ENCODE measurements at places on chromosomes 7 and 10.

DNA sequence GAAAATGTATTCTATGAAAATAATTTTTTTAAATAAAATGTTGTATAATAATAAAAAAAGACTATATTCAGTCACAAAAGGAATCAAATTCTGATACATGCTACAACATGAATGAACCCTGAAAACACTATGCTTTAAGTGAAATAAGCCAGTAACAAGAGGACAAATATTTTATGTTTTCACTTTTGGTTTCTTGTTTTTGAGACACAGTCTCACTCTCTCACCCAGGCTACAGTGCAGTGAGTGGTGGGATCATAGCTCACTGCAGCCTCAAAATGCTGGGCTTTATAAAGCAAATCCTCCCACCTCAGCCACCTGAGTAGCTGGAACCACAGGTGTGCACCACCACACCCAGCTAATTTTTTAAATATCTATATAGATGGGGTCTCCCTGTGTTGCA, 64.2 kb downstream of the CNOT4 start:
- no peak for DNase-seq

DNA sequence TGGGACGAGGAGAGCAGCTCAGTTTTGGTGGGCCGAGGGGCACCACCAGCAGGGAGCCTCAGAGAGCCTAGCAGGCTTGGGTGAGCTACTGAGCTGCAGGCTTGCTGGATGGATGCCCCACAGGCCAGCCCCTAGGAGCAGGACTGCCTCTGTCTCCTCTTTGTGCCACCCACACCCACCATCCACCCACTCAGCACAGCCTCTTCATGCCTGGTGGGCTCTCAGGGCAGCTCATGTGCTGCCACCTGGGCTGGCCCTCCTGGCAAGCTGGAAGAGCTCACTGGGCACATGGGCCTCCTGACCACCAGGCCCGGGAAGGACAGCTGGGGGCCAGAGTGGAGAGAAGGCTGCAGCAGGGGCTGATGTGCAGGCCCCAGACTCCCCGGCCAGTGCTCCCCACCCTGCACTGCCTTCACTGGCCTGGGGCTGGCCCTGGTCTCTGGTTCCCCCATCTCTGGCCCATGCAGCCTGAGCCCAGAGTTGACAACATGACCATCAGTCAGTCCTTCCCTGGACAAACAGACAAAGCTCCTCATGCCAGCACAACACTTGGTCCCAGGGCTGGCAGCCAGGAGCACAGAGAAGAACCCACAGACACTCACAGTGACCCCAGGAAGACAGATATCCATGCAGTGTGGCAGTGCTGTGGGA, 8.2 kb downstream of the RASGEF1A start:
- no peak for DNase-seq

GRCh38 chr7:155533120-155533826, 13.1 kb downstream of the CNPY1 start:
- no peak for DNase-seq

- no peak for DNase-seq
Measured at GRCh38 chr7:2006231-2006771, 226.4 kb downstream of the MAD1L1 start.

DNA sequence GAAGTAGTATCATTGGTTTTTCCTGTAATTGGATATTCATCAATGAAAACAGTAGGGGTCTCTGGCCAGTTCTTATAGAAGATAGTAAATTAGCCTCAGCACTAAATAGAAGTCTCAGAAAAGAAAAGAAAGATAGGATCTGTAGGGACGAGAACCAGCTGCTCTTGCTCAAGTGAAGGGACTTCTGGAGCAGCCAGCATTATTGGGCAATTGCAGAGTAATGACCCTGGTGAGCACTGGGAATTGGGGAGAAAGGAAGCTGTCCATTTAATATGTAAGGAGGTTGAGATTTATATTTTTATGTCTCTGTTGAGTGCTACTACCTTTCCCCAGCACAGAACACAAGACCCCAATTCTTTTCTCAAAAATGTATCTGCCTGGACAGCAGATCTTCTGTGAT, 61.2 kb upstream of the WNT16 start:
- DNase-seq = no peak

GRCh38 chr7:135802697-135803096, 54.1 kb upstream of the FAM180A start:
- DNase-seq = no peak

- no peak for DNase-seq
Measured at GRCh38 chr10:49478819-49479218, 60.1 kb downstream of the ERCC6 start.

DNA sequence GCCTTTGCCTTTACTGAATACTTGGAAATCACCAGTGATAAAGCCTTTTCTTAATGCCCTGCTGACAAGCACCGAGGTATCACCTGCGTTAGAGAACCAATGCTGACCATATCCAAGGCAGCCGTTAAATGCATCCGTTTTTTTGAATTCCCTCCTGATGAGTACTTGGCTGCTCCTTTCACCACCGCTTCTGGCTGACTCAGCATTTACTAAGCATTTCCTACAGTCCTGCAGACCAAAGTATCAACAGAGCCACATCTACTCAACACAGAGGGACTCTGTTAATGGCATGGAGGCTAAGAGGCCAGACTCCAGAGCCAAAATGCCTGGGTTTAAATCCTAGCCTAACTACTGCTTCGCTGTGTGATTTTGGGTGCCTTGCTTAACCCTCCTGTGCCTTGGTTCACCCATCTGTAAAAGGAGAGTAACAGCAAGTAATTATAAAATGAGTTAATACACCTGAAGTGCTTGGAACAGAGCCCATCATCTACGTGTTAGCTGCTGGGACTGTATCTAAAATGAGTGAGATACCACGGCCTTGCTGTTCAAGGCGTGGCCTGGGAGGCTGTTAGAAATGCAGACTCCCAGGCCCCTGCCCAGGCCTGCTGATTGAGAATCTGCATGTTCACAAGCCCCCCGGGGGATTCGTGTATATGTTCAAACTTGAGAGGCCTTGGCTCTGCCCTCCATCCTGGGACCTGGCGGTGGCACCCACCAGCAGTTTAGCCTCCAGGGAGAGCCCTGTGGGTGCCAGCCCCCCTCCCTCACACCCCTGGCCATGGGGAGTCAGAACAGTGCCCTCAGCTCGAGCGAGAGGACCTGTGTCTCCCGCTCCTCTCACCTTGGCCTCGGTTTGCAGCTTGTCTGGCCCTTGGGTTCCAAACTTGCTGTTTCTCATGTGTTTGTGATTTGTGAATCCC, 30.8 kb upstream of the EFCAB10 start:
- no peak for DNase-seq

DNA sequence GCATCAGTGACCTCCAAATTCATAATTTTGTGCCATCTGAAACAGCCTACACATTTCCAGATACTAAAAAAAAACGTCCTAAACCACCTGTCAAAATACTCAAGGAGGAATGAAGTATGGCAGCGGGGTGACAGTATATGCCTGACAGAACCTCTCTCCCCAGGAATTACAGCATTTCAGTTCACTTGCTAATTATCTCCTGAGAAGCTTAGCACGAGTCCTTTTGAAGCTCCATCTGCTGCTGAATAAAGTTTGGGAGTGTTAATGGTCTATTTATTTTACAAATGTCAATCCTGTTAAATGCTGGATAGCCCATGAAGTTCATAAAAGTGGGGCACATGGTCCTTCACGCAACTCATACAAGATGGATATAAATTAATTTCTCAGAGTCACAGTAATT, 29.4 kb upstream of the ANLN start:
- peak; percentile 37 for DNase-seq

GRCh38 chr7:132800522-132800921, 224.3 kb upstream of the PLXNA4 start:
- no peak for DNase-seq

DNA sequence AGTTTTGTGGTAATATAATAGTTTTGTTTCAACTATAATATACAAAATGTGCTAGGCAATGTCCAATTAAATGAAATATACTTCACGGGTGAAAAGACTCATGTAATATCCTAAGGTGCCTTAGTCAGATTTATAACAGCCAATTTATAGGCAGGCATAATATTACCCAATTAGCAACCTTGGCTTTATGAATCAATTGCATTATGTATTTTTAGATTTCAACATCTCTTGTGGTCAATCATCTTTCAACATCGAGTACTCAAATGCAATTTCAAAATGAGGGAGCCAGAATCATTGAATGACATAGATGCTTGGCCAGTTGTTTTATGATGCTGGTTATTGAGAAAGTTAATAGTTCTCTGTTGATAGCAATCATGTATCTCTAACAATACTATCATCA, 110.3 kb upstream of the SP8 start:
- DNase-seq = no peak

- DNase-seq = no peak
Measured at GRCh38 chr7:91054374-91054773, 209.9 kb upstream of the FZD1 start.

DNA sequence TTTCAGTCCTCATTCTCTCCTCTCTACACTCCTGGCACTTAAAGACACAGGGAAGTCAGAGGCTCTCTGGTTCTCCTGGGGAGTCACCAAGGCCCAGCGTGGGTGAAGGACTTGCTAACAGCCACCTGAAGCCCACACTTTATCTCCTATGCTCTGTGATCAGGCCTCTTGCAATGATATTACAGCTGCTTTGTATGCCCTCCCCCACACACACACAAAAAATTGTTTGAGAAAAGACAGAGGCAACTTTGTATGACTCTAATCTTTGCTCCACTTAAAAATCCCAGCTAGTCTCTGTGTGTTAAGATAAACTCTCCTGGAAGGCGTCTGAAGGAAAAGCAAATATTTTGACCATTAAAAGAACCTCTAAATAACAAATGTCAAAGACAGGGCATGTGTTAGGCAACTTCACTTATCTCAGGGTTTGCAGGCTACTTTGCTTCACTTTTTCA, 507.2 kb downstream of the TNS3 start:
- no peak for DNase-seq

GRCh38 chr10:71462062-71462935, 65.6 kb downstream of the CDH23 start:
- no peak for DNase-seq

GRCh38 chr10:15245530-15245929, 77.0 kb upstream of the NMT2 start:
- DNase-seq = no peak

DNA sequence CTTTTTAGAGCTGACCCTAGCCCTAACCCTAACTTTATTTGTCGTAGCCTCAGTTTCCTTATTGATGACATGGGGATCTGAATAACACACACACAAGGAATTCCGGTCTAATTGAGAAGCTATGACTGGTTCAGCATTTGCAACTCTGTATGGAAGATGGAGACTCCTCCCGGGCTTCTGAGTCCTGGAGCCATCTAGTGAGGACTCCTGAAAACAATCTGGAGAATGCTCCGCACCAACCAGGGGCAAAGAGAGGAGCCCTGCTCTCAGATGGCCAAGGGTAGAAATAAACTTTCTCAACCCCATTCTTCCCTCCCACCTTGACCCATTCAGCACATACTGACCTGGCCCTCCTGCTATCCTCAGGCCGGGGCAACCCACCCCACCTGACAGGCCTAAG, 26.4 kb downstream of the MBL2 start:
- DNase-seq = no peak

DNA sequence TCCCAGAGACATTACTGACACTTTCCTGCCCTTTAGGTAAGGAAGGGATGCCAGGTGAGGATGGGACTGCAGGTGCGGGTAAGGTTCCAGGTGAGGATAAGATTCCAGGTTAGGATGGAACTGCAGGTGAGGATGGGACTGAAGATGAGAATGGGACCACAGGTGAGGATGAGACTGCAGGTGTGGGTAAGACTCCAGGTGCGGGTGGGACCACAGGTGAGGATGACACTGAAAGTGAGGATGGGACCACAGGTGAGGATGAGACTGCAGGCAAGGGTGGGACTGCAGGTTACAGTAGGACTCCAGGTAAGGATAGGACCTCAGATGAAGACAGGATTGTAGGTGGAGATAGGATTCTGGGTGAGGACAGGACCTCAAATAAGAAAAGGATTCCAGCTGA, 322.3 kb downstream of the WDR37 start:
- no peak for DNase-seq

GRCh38 chr7:156764016-156764669, 123.6 kb downstream of the RNF32 start:
- DNase-seq = no peak

GRCh38 chr10:7388602-7389001, 22.2 kb downstream of the SFMBT2 start:
- DNase-seq = no peak

DNA sequence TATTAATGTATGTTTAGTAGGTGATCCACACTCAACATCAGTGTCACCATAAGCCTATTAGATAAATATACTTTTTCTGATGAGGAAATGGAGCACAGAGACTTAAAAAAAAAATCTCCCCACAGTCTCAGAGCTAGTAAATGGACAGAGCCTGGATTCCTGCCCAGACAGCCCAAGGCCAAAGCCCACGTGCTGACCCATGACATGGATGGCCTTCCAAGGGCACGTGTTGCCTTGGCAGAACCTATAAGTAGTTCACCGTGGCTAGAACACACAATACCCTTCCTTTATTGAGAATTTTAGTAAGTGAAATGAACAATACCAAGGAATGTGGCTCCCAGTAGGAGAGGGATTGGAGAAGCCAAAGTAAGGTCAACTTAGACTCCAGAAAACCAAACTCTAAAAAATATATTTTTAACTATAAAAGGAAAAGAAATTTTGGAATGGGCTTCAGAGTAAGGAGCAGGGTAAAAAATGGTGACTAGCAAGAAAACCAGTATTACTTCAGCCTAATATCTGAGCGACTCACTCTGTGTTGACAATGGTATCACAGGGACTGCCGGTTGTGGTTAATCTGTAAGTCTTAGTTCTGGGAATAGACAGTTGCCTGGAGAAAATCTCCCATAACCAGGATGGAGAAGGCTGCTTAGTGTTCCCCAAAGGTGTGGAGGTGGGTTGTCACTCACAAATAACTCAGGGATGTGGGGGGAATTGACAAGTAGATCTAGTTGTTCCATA, 223.0 kb downstream of the SORCS1 start:
- no peak for DNase-seq

GRCh38 chr7:11750191-11750590, 81.8 kb downstream of the THSD7A start:
- DNase-seq = no peak

DNA sequence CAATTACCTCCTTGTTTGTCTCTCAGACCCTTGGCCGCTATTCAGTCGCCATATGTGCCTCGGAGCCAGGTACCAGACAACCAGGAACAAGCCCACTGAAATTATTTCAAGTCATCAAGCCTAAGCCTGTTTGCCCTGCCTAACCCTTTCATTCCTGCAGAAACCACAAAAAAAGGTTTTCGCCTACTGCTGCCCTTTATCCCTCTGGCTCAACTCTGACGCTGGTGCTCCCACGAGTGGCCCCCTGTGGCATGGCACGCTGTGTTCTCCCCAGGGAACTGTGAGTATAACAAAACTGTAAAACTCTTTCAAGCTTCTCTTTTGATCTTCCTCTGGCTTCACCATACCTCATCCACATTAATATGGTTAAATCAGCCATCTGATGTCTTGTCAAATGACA, 215.7 kb upstream of the CDC14C start:
- DNase-seq = no peak

- DNase-seq = no peak
Measured at GRCh38 chr7:25028370-25029021, 48.5 kb upstream of the OSBPL3 start.
